IPS DF 19.7 (cell line): ENCODE measurements at places on chromosomes 3 and 15.

DNA sequence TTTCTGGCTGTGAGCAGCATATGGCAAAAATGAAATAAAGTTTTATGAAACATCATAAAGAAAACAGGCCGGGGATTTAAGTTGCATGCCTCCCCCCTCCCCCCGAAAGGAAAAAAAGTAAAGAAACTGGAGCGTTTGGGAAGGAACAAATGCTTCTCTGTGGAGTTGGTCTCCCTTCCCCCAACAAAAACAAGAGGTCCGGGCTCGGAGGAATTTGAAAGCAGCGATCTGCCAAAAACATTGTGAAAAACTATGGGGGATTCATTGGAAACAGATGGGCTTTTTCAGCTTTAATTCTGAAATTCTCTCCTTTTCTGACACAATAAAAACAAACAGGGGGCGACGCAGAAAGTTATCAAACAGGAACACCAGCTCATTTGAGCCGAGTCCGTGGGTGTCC lies 17.0 kb downstream of the RGMA start:
- DNase-seq, result no peak

DNA sequence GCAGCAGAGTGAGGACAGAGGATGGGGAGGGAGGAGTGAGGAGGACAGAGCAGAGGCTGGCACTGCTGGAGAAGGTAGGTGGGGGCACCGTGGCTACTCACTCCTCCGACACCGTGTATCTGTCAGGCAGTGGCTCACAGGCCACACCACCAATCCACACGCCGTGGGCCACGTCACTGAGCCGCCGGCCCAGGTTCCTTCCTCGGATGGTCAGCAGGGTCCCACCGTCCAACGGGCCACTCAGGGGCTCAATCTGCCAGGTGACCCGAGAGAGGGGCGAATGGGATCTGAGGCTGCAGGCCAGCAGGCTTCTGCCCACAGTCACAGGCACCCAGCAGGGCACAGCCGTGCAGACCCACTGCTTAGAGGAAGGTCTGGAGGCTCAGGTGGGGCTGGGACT lies 30.5 kb downstream of the H1-8 start:
- DNase-seq, result no peak

- no peak for DNase-seq
Observed at GRCh38 chr3:141234283-141234682, 2.7 kb downstream of the PXYLP1 start.

DNA sequence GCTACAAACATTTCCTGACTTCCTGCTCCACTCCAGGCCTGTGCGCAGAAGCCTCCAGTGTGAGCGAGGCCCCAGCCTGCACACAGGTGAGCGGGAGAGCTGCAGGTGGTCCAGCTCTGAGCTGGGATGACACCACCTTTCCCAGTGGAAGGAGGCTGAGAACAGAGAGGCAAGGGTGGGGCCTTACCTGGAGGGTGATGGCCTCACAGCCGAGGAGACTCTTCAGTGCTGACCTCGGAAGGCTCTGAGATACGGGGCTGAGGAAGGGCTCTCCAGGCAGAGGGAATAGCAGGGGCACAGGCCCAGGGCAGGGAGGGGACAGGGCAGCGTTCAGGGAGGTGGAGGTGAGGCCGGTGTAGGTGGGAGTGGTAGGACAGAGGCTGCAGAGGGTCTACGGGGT lies 70.8 kb downstream of the EFCAB12 start:
- DNase-seq, result no peak

DNA sequence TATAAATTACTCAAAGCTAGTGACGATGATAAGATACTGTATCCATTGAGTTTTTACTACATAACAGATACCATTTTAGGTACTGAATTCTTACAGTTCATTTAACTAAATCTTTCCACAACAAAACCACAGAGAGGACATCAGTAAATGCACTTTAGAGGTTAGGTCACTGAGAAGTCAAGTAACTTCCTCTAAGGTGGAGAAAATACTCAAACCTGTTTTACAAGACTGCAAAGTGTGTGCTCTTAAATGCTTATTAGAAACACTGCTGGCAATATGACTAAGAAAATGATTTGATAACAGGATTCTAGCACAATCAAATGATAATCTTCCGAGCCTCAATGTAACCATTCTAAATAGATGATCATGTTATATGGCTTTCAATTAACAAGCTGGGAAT lies 99.4 kb downstream of the UBE3A start:
- DNase-seq, result no peak

DNA sequence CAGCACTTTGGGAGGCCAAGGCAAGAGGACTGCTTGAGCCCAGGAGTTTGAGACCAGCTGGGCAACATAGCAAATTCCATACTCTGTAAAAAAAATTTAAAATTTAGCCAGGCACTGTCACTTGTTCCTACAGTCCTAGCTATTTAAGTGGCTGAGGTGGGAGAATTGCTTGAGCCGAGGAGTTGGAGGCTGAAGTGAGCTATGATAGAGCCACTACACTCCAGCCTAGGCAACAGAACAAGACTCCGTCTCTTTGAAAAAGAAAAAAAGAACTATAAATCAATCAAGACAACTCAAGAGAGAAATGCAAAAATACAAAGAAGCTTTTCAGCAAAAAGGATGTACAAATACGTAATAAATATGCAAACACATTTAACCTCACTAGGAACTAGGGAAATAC lies 78.8 kb downstream of the TJP1 start:
- DNase-seq, result no peak

GRCh38 chr15:49415149-49415548 lies 7.9 kb upstream of the FGF7 start:
- no peak for DNase-seq

DNA sequence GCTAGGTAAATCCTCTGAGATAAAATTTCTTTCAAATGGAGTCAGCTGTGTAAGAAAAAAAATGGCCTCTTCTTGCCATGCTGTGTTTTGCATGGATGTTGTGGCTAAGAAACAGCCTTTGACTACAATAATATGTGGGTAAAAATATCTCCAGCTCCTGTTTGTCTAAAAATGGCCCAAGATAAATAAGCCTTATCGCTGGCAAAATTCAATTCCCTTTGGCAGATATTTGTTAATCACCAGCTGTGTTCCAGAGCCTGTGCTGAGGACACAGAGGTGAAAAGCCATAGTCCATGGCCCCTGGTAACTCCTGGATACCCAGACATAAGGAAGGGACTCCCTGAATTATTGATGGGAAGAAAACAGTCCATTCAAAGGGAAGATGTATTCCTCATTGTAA lies 15.3 kb upstream of the RAMAC start:
- DNase-seq, result no peak

DNA sequence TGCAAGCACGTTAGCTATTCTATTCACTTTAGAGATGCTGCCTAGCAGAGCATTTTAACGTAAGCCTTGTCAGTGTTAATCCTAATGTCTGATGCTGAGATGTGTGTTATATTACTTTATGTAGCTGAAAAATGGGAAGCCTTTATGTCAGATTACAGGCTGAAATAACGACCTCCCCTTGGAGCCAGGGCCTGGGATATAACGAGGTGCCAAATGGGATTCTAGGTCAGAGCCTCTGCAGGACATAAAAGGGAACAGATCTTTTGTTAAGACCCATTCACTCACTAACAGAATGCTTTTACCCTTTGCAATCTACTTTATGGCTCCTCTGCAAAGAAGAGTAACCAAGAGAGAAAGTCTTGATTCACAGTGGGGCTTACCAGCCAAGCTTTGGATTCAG lies 815.5 kb upstream of the CFAP20DC start:
- no peak for DNase-seq

DNA sequence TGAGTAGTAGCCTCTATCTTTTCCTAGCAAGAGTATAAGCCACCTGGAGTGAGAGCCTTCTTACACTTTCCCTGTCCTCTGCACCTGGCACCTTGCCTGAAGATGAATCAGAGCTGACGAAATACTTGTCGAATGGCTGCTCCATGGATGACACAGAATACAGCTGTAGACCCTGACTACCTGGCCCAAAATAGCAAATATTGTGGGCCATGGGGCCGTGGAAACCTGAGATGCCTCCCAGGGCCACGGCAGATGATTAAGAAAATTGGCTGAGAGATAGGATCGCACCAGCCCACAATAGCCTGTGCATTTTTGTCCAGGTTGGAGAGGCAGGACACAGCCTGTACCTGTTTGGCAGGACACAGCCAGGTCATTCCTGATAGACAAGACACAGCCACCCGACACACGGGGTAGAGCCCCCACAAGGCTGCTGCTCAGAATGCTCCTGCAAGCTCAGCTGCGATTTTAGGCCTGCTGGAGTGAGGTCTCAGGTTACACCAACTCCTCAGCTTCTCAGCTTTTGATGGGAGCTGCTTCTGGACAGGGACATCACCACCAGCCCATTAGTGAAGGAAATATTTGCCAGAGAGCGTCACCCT lies 22.9 kb upstream of the TPM1 start:
- DNase-seq, result no peak

GRCh38 chr3:194592798-194593752 lies 40.1 kb downstream of the TMEM44 start:
- DNase-seq, result no peak

- DNase-seq, result no peak
Observed at GRCh38 chr15:29074045-29074444, 188.3 kb downstream of the APBA2 start.

DNA sequence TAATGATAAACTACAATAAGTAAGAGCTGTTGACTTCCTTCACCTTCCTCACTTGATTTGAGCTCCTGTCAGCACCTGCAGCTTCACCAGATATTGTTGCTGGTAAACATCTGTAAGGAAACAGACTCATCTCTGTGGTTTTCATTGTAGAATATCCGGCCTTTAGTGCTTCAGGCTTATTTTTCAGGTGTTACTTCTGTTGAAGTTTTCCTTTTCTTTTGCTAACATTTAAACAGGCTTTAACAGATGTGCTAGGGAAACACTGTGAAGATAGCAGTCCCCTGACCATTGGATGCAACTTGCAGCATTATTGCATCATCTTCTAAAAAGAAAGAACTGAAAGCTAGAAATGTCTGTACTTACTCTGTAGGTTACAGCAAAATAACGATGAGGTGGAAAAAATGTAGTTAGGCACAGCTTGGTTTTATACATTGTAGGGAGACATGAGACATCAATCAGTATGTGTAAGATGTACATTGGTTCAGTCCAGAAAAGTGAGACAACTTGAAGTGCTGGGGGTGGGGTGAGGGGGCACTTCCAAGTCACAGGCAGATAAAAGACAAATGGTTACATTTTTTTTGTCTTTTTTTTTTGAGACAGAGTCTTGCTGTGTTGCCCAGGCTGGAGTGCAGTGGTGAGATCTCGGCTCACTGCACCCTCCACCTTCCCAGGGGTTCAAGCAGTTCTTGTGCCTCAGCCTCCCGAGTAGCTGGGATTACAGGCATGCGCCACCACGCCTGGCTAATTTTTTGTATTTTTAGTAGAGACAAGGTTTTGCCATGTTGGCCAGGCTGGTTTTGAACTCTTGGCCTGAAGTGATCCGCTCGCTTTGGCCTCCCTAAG lies 10.2 kb downstream of the EDEM1 start:
- no peak for DNase-seq
